ENCODE measurements at places on chromosomes 16 and 17. TPM values are rescaled to one million over a fixed set of nuclear protein-coding genes. Genes with fewer than 3 reads are reported as not detected.

DNA sequence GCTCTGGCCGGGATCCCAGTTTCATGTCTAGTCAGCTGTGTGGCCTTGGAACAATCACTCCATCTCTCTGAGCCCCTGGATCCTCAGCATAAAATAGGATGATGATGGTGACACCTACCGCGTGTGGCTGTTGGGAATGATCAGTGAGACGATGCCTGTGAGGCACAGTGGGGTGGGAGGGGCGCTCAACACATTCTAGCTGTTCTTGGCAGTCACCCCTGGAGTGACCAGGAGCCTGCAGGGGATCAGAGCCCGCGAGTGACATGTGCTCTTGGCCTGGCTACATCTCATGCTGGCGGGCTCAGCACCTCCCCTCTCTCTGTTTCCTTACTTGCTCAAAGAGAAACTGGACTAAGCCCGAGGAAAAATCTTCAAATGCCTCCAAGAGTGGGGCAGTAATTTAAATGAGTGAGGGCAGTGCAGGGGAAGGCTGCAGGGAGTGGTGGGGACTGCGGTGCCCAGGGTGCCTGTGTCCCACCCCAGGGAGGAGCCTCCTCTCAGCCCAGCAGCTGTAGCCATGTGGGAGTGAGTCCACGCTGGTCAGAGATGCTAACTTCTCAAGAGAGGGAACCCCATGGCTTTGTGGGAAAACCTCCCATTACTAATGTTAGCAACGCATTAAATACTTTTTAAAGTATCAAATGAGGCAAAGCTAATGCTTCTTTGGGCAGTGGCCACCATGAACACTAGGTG, 23.1 kb upstream of the DOK4 start:
- DNase-seq = no peak

DNA sequence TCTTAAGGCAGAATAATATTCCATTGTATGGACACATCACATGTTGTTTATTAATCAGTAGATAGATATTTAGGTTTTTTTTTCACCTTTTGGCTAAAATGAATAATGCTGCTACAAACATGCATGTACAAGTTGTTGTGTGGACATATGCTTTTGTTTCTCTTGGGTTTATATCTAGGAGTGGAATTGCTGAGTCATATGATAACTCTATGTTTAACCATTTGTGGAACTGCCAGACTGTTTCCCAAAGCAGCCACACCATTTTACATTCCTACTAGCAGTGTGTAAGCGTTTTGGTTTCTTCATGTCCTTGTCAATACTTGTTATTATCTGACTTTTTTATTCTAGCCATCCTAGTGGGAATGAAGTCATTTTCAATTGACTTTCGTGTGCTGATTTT, 21.3 kb downstream of the CYLD start:
- no peak for DNase-seq

DNA sequence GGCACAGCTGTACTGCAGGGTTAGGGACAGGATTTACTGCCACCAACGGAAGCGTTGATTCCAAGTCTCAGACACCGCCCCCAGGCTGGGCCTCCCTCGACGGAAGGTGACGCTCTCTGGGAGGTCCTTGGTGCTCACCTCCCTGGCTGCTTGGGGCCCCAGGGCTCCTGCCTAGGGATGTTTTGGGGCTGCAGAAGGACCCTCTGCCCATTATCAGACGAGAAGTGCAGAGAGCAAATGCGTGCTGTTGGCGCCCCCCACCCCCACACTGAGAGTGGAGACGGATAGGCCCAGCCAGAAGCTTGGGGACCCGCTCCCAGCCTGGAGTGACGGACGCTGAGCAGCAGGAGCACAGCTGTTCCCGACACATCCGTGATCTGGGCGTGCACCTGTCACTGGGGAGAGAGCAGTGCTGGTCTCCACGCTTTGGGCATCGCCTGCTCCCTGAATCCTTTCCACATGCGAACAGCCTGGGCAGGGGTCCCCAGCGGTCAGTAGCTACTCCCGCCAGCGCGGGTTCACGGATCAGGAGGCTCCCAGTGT, 5.1 kb upstream of the SOX8 start:
- DNase-seq = no peak

GRCh38 chr17:55601874-55602364, 90.7 kb upstream of the SMIM36 start:
- no peak for DNase-seq

GRCh38 chr16:11136600-11136999, 119.4 kb downstream of the SOCS1 start:
- no peak for DNase-seq

ACSM5 gene
- 0.40 TPM for total RNA-seq

- DNase-seq = no peak
Measured at GRCh38 chr16:87658564-87659225, 56.4 kb downstream of the JPH3 start.

CRHR1 gene
- not detected for total RNA-seq

CDH13 gene
- 4.1 TPM for total RNA-seq

KRTAP9-8 gene
- total RNA-seq = not detected

GRCh38 chr17:57927048-57927723, 28.0 kb downstream of the CUEDC1 start:
- DNase-seq = peak; percentile 62

GRCh38 chr17:49477709-49478108, 17.4 kb upstream of the NGFR start:
- no peak for DNase-seq

CACNG5 gene
- total RNA-seq = not detected

GRCh38 chr17:78643326-78643725, 66.1 kb upstream of the DNAH17 start:
- DNase-seq = no peak

DNA sequence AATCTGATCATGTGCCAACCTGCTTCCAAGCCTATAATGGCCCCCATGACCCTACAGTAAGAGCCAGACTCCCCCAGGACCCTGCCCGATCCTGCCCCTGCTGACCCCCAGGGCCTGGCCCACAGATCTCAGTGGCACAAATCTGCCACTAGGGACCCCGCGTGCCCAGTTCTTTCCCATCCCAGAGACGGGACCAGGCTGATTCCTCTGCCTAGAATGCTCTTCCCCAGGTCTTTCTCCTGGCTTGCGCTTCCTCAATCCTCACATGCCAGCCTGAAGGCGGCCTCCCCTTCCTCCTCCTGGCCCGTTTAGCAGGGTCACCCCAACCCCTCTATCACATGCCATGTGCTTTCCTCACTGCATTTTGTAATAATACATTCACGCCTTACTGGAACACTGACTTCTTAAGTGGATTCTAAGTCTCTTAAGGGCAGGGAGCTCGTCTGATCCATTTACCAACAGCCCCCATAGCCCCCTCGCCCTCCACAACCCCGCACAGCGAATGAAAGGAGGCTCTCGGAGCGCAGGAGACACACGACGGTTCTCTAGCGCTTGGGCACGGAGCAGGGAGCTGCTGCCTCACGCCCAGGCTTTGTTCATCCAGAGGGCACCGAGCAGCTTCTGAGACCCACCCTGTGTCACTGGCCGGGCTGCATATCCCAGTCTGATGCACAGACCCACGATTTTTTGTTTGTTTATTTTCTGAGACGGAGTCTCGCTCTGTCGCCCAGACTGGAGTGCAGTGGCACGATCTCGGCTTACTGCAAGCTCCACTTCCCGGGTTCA, 1.2 kb downstream of the TRIM65 start:
- DNase-seq = no peak

DNA sequence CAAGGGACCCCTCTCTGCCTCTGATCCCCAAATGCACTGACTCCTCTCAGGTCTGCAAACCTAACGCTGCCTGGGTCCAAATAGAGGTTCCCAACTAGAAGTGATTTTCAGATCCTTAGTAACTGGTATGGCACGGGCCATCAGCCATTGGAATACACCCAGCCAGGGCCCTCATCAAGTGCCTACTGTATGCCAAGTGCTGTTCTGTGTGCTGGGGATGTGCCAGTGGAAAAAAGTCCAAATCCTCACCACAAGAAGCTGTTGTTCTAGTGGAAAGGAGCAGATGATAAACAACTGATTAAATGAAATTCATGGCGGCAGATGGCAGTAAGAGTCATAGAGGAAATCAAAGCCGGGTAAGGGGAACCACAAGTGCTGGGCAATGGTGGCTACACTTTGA, 57.2 kb upstream of the MED9 start:
- no peak for DNase-seq

GPT2 gene
- 32.1 TPM for total RNA-seq

CDRT15 gene
- not detected for total RNA-seq

AHSP gene
- not detected for total RNA-seq

RSAD1 gene
- 29.1 TPM for total RNA-seq

NEUROD2 gene
- total RNA-seq = 0.12 TPM

DNA sequence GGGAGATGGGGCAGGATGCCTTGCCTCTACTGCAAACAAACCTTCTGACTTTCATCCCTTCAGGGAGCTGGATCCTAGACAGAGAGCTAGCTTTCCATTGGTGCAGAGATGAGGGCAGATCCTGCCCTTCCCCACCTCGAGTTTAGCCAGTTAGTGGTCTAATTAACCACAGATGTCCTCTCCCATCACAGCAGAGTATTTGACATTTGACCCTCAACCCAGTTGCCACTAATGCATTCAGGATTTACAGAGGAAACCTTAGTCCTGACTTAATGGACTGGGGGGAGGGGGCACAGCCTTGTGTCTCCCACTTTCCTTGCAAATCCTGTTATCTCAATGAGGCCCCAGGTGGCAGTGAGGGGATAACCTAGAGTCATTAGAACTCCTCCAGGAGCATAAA, 10.2 kb downstream of the PIP4K2B start:
- DNase-seq = no peak

DNA sequence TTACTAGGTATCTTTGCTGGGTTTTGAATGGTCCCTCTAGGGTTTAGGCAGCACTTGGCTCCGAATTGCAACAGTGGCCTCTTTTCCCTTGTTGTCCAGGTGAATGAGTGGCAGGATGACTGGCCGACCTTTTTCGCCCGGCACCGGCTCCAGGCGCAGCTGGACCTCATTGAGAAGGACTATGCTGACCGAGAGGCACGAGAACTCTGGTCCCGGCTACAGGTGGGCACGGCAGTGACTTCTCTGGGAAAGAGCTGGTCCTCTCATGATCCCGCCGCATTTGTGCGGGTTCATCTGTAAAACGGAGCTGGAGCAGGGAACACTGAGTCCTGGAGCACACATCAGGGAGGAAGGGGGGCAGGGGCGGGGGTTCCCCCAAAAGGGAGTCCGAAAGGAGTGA, 3.1 kb upstream of the TBCD start:
- DNase-seq = no peak

DNA sequence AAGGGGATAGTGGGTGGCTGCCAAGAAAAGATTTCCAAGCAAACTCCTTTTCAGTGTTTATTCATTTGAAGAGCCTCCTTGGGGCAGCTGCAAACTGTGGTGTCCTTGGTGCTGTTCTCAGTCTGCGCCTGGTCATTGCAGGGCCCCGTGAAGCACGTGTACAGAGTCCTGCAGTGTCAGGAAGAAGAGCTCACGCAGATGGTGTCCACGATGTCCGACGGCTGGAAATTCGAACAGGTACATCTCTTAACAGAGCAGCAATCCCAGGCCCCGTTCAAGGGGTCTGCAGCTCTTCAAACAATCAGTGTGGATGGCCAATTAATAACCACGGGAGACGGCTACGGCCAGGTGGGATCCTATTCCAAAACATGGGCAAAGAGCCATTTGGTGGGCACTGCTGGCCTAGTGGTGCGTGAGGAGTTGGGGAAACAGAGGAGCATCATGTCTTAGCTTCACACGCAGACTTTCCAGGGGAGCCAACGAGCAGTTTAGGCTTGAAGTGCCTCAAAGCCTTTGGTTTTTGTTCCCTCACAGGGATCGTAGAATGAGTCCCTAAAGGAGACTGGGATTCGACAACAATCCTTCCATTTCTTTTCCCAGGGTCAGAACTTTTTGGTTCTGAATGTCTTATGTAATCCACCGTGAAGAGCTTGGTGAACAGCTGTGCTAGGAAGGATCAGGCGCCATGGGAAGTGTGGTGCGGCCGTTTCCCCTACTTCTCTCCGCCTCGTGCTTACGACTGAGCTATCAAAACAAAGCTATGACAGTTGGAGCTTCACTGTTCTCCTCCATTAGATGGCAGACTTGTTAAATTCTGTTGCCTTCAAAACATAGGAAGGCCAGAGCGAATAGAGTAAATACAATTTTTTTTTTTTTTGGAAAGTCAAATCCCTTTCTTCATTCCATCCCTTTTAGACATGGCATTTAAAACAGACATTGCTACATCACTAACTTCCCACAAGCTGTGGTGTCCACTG, 12.6 kb downstream of the KCTD2 start:
- DNase-seq = no peak

TBC1D3L gene
- total RNA-seq = 13.7 TPM

GRCh38 chr17:80950466-80951120, 41.0 kb upstream of the CHMP6 start:
- DNase-seq = no peak

GRCh38 chr16:61877436-61877835, 158.8 kb downstream of the CDH8 start:
- DNase-seq = no peak

GRCh38 chr17:69525920-69526841, 111.7 kb downstream of the MAP2K6 start:
- DNase-seq = peak; percentile 21

MT4 gene
- total RNA-seq = not detected

DNA sequence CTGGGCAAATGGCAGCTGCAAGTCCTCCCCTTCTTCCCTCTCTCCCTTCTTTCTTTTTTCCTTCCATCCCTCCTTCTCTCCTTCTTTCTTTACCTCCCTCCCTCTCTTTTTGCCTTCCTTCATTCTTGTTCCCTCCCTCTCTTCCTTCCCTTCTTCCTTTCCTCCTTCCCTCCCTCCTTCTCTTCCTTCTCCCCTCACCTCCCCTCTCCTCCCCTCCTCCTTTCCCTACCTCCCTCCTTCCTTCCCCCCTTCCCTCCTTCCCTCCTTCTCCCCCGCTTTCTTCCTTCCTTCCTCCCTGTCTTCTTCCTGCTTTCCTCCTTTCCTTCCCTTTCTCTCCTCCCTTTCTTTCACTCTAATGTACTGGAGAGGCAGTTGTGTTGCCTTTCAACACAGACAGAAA, 110.8 kb upstream of the SALL1 start:
- no peak for DNase-seq

KRT12 gene
- 3.9 TPM for total RNA-seq

GRCh38 chr16:89705006-89705405, 3.5 kb upstream of the SPATA2L start:
- no peak for DNase-seq

DNA sequence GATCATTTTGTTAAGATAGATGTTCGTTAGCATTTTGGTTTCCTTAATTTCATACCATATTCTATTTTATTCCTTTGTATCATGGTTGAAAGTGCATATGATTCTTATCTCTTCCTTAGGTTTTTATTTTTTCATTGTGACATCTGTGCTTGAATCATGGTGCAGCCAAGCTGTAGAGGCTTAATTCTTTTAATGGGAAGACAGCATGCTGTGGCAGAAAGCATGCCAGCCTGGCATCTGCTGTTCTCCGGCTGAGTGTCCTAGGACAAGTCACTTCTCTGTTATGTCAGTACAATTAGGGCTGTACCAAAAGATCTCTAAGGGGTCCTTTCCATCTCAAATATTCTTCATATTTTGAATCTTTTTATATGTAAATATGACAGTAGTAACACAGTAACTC, 68.5 kb upstream of the PMFBP1 start:
- DNase-seq = no peak

KRTAP9-7 gene
- not detected for total RNA-seq

- DNase-seq = no peak
Measured at GRCh38 chr17:5711344-5711743, 127.0 kb upstream of the NLRP1 start.
